ENCODE measurements at places on chromosomes 12 and 14.

- DNase-seq, result no peak
Observed at GRCh38 chr14:71235875-71236274, 328.6 kb downstream of the PCNX1 start.

DNA sequence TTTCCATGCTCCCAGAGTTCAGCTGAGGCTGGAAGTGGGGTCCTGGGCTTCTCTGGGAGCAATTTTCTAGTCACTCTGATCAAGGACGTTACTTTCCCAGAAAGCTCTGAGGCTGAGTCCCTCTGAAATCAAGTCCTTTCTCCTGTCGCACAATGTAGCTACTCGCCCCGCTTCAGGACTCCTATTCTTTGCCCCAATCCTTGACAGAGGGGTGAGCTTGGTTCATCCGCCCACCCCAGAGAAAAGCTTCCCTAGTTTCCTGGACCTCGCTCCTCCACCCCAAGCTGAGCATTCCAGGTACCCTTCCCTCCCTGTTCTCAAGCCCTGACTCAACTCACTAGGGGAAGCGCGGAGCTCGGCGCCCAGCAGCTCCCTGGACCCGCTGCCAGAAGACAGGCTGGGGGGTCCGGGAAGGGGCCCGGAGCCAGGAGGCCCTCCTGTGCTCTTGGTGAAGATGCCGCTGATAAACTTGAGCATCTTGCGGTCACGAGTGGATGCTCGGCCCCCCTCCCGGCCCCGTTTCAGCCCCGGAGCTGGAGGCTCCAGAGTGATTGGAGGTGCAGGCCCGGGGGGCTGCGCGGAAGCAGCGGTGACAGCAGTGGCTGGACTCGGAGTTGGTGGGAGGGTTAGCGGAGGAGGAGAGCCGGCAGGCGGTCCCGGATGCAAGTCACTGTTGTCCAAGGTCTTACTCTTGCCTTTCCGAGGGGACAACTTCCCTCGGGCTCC lies 1.6 kb downstream of the AGAP2 start:
- DNase-seq, result no peak

- no peak for DNase-seq
Observed at GRCh38 chr12:104620837-104621531, 164.2 kb downstream of the CHST11 start.

DNA sequence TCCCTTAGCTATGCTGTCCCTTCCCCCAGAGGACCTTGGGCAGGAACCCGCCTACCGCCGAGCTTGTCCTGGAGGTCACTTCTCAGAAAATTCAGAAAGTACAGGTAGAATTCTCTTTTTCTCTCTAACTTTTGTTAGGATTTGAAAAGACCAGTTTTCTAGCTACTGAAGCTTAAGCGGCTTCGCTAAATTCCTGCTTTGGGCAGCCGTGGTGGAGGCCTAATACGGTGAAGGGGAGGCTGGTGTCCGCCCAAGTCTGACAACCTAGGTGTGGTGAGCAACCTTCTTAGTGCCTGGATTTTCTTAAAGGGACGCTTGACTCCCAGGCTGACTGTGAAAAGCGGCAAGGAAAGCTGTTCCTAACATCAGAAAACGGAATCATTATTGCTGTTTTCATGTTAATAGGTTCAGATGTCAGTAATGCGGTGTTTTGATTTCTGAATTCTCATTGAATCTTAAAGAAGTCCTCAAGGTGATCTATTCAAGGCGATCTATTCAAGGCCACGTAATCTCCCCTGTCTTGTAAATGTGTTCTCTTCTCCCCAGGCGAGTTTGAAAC lies 835 bp downstream of the FGD4 start:
- peak; percentile 7 for DNase-seq

GRCh38 chr12:93089805-93090569 lies 160.9 kb upstream of the EEA1 start:
- peak; percentile 51 for DNase-seq

DNA sequence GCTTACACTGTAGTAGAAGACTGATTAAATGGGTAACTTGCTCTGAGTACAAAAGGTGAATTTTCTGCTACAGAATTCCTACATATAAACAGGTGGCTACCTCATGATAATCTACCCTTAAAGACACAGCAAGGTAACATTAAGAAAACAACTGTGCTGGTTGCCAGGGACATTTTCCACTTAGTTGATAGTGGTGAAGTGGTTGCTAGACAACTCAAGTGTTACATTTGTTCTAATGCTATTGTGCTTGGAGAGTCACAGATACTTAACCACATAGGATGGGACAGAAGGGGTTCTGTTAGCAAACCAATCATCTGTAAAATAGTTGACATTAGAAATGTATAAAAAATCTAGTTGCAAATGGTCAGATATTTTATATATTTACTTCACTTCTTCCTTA lies 870.3 kb upstream of the SEL1L start:
- no peak for DNase-seq

Data from K562 (cell line).